Activated naive CD4-positive, alpha-beta T cell treated with anti-CD3 and anti-CD28 coated beads, Interleukin-2, amount 50 U/mL, for 72 hours (primary cell): ENCODE measurements at places on chromosomes 7 and 10.

DNA sequence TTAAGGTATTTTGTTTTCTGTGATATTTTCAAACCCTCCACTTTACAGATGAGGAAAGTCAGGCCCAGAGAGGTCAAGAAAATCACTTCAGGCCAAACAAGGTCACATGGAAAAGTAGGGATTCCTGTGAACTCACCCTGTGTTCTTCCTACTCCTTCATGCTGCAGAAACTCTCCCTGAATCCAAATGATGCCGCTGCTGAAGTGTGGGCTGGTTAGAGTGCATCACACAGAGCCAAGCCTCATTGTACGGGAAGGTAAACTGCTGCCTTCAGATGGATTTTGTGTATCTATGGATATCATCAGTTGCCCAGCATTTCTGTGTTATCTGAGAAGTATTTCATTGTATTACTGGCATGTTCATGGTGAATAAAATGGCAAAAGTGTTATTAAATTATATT is 75.4 kb downstream of the NRG3 start:
- no peak for DNase-seq

- DNase-seq, result no peak
Observed at GRCh38 chr10:121373411-121373810, 224.8 kb downstream of the FGFR2 start.

DNA sequence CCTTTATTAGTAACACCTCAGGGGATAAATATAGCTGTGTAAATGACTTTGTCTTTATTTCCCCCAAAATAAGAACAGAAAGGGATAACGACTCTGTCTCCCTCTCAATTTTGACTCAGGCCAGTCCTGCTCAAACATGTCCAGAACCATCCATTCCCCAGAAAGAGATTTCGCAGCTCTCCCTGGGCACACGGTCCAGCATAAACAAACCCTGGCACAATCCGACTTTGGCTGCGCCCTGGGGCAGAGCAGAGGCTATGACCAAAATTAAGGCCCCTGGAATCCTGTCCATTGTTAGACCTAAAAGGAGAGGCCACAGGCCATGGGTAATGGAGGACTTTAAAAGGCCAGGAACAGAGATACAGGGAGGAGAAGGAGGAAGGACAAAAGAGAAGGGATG is 99.1 kb downstream of the PRPF18 start:
- no peak for DNase-seq

DNA sequence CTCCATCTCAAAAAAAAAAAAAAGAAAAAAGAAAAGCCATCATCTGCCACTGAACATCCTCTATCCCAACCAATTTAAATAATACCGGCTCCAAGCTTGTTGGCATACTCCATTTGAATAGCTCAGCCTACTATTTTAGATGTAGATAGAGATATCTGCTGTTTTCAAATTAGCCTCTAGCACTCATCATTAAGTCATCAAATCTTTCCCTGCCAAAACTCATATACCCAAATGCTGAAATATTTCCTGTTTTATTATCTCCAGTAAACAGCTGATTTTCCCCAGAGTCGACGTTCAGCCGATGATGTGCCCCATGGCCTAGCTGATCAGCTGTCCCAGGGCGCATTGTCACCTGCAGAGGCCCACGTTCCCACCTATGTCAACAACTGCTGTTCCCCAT is 34.5 kb upstream of the FRMD4A start:
- DNase-seq, result no peak

- DNase-seq, result no peak
Observed at GRCh38 chr7:25770670-25771069, 381.3 kb upstream of the NFE2L3 start.
